ENCODE measurements at places on chromosomes 13 and 19.

GRCh38 chr19:33245948-33246708, 20.5 kb upstream of the SLC7A10 start:
- DNase-seq = no peak

DNA sequence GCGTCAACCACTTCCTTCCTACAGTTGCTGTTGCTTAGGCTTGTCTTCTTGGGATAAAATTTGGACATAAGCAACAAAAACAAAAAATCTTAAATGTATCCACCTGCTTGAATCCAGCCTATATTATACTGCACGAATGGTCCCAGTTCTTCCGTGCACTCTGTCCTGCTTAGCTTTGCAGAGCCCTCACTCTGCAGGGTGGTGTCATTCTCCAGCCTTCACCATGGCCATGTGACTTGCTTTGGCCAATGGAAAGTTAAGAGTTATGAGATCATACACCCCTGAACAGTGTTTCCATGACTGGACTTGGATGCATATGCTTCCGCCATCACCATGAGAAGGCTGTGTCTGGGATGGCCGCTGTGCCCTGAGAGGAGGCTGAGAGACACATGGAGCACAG, 27.4 kb upstream of the SACS start:
- no peak for DNase-seq

GRCh38 chr19:46530636-46531035, 35.0 kb upstream of the PNMA8B start:
- DNase-seq = no peak

DNA sequence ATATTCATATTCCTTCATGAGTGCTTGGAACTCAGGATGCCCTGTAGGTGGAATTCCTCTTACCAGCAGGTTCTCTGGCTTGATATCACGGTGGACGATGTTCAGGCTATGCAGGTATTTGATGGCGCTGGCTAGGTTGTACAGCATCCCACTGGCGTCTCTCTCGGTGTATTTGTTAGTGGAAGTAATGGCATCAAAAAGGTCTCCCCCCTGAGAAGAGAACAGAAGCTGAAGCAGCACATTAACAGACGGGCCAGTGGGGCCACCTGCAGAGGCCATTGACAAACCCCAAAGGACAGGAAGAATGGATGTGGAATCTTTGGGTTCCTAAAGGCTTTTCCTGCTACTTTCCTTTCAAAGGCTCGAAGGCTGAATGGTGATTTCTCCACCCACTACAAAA, 308.5 kb downstream of the DCLK1 start:
- no peak for DNase-seq

DNA sequence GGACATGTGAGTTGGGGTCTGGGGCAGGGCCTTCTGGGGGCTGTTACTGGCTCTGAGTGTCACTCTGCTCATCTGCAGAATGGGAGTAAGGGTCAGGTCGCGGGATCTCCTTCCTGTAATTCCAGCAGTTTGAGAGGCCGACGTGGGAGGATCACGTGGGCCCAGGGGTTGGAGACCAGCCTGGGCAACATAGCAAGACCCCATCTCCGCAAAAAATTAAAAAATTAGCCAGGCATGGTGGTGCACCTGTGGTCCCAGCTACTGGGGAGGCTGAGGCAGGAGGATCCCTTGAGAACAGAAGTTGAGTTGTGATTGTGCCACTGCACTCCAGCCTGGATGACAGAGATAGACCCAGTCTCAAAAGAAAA, 4.0 kb downstream of the ARID3A start:
- DNase-seq = no peak

DNA sequence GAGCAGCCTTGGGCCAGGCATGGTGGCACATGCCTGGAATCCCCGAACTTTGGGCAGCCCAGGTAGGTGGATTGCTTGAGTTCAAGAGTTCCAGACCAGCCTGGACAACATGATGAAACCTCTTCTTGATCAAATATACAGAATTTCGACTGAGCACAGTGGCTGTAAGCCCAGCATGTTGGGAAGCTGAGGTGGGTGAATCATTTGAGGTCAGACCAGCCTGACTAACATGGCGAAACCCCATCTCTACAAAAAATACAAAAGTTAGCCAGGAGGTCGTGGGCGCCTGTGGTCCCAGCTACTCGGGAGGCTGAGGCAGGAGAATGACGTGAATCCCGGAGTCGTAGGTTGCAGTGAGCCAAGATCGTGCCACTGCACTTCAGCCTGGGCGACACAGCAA, 8.0 kb upstream of the NLRP7 start:
- DNase-seq = no peak

- DNase-seq = no peak
Measured at GRCh38 chr13:37192956-37193355, 87.5 kb upstream of the CSNK1A1L start.

DNA sequence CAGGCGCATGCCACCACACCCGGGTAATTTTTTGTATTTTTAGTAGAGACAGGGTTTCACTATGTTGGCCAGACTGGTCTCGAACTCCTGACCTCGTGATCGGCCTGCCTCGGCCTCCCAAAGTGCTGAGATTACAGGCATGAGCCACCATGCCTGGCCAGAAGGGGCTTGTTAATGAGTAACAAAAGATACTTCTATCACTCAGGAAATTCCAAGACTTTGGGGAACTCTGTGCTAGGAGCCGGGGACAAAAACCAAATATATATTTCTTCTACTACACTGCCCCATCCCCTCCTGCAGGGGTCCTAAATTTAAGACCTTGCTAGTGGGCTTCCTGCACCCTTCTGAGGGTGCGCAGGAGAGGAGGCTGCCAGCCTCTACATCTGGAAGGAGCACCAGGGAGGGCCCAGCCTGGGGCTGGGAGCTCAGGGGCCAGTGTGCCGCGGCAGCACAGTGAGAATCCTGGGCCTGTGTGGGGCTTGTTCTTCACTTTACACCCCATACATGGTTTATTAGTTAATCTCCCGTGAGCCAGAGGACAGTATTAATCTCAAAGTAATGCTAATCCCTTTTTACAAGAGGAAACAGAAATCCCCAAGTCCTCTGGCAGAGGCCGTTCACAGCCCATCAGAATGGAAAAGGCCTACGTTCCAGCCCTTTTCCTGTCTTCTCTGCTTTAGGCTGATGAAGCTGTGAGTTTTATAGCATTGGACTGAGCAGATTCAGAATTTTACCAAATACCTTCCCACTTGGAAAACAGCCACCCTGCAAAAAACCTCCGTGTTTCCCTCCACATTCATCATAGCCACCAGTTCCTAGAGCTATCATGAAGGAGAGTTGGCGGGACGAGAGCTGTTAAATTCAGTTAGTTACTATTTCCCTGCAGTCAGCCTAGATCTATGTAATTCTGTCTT, 44.4 kb upstream of the NPAS1 start:
- DNase-seq = no peak

- no peak for DNase-seq
Measured at GRCh38 chr13:73075954-73076353, 17.1 kb downstream of the KLF5 start.

DNA sequence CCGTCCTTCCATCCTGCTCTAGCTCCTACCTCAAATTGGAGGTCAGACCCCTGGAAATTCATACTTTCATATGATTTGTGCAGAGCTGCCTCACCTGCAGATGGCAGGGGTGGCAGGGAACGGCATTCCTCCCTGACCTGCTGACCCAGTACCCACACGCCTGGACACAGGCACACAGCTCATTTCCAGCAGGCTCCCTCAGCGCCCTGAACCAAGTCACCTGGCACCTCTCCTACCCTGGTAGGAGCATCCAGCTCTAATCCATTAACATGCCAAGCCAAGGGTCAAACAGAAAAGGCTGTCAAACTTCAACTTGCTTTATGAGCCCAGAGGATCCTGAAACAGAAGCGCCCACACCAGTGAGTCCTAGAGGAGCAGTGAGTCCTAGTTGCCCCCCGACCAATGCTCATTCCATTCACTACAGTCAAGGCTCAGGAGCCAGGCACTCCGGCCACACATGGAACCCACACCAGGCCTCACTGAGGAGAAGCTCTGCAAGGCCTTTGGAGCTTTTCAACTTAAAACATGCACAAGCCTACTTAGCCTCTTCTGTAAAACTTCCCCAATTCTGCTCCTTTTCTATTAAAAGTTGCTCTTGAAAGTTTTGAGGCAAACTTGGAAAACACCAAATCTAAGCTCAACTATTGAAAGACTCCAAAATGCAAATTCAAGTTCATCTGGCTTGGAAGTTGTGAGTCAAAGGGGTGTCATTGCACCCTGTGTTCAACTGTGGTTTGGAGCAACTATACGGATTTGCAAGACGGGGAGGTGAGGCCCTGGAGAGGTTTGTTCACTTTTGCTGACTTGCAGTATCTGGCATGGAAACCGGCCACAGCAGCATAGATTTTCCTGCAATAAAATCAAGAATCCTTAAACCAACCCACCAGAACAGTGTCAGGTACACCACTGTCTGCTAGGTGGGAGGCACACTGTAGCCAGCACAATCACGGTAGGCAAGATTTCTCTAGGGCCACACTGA, 96.7 kb downstream of the CRYL1 start:
- no peak for DNase-seq
